ENCODE measurements at places on chromosomes 3 and 15.

GRCh38 chr15:50418041-50418583 is 6.1 kb upstream of the USP8 start:
- no peak for DNase-seq

DNA sequence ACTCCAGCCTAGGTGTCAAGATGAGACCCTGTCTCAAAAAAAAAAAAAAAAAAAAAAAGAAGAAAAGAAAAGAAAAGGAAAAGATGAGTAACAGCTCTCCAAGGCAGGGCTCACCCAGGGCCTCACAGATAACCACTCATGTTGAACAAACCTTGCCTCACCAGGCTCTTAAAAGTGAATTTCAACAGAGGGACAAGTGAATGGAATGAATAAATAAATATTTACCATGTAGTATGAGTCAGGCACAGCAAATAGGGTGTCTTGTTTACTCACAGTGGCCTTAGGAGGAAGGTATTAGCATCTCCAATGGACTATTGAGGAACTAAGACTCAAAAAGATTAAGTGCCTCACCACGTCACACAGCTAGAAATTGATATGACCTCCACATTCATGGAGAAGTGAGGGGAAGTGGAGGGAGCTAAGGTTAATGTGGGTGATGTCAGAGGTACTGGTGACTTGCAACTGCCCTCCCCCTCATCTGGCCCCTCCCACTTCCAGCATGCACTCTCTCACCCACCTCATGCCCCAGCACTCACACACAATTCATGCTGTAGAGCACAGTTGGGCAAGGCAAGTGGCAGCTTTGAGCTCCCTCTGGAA is 255.5 kb downstream of the UACA start:
- peak; percentile 68 for DNase-seq

- DNase-seq, result no peak
These were observed 41.8 kb upstream of the WDR5B start for GRCh38 chr3:122457706-122458105.

DNA sequence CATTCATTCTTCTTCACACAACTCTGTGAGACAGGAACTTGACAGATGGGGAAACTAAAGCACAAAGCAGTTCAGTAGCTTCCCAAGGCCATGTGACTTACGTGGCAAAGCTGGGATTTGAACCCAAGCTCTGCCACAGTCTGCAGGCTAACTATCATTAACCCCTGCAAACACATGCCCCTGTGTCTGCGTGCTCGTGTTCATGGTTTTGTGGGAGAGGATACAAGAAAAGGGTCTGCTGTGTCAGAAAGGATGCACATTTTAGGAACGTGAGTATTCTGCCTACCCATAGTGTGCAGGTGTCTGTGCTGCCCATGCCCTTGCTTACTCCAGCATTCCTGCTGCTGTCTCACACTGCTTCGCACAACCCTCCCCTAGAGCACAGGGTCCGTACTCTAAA is 137.0 kb downstream of the CHDH start:
- DNase-seq, result no peak

DNA sequence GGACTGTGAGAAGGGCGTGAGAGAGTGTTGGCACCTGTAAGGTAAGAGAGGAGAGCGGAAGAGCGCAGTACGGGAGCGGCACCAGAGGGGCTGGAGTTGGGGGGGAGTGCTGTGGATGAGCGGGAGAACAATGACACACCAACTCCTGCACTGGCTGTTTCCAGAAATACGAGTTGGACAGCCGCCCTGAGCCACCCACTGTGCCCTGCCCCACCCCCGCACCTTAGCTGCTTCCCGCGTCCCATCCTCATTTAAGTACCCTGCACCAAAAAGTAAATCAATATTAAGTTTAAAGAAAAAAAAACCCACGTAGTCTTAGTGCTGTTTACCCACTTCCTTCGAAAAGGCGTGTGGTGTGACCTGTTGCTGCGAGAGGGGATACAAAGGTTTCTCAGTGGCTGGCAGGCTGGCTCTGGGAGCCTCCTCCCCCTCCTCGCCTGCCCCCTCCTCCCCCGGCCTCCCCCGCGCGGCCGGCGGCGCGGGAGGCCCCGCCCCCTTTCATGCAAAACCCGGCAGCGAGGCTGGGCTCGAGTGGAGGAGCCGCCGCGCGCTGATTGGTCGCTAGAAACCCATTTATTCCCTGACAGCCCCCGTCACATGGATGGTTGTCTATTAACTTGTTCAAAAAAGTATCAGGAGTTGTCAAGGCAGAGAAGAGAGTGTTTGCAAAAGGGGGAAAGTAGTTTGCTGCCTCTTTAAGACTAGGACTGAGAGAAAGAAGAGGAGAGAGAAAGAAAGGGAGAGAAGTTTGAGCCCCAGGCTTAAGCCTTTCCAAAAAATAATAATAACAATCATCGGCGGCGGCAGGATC is at the start of gene SOX2:
SOX2 (plus strand) TSS at position 601 of the 811 bp plus-strand sequence. CDS start 436 bp downstream, outside the sequence.
- no peak for DNase-seq

- DNase-seq, result no peak
These were observed 602.6 kb downstream of the MCTP2 start for GRCh38 chr15:94834000-94834399.

- no peak for DNase-seq
These were observed 140.7 kb downstream of the MINAR1 start for GRCh38 chr15:79572691-79573404.

GRCh38 chr3:51671734-51672475 is 853 bp downstream of the TEX264 start:
- peak; percentile 49 for DNase-seq

GRCh38 chr15:85752491-85752961 is 42.2 kb downstream of the KLHL25 start:
- no peak for DNase-seq

DNA sequence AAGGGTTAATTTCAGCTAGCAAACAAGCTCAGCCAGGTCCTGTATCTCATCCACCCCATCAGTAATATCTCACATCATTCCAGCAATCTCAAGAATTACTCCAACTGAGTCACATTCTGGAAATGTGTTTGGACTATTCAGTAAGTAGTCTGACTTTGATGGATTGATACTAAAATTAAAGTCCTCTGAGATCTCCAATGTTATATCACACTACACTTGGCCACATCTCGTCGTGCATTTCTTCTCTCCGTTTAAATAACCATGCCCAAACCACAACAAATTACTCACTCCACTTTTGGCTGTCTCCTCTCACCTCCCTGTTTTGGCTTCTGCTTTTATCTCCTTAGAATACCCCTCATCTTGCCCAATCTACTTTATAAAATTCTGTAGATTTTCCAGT is 292.2 kb downstream of the PYDC2 start:
- no peak for DNase-seq

- DNase-seq, result no peak
These were observed 891.5 kb downstream of the ROBO2 start for GRCh38 chr3:77931255-77932009.

GRCh38 chr3:31879365-31879764 is 101.7 kb downstream of the OSBPL10 start:
- DNase-seq, result no peak

GRCh38 chr3:14142567-14143270 is 17.9 kb downstream of the TMEM43 start:
- peak; percentile 35 for DNase-seq

DNA sequence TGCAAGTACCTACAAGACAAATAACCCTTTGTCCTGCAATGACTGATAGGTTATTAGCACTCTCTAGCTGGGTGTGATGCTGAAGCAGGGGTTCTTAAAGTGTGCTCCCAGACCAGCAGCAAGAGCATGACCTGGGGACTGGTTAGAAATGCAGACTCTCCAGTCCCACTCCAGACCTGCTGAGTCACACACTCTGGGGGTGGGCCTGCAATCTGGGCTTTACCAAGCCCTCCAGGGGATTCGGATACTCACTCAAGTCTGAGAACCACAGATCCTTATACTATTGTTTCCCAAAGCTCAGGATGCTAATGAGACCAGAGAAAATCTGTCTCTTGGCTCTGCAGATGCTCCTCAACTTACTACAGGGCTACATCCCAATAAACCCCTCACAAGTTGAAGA is 142.1 kb upstream of the RAD18 start:
- DNase-seq, result no peak

DNA sequence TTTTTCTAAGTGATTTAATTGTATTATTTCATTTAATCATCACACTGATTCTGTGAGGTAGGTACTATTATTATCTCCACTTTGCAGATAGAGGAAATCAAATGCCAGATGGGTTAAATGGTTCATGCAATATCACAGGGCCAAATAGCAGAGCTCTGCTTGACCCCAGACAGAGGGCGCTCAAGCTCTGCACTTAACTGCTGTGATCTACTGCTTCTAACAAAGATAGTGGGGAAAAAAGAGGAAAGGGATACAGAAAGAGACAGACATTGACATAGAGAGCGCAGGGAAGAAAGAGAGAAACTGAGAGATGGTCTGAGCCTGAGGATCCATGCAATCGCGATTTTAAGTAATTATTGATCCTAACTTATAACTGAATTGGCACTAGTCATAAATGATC is 279.1 kb upstream of the THRB start:
- DNase-seq, result peak; percentile 6

DNA sequence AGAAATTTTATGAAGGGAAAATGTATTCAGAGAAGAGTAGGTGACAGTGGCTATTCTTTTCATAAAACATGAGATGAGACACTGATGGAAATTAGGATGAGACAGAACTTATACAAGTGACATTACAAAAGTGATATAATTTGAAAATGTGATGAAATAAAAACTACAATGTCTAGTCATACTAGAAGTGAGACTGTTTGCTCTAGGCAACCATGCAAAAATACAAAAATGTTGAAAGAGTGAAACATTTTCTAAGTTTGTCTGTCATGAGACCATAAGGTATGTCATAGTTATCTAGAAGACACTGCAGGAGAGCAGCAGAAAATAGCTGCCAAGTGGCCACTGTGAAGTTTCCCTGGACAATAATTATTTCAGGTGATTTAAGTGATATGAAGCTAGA is 459.5 kb downstream of the DIPK2A start:
- no peak for DNase-seq

DNA sequence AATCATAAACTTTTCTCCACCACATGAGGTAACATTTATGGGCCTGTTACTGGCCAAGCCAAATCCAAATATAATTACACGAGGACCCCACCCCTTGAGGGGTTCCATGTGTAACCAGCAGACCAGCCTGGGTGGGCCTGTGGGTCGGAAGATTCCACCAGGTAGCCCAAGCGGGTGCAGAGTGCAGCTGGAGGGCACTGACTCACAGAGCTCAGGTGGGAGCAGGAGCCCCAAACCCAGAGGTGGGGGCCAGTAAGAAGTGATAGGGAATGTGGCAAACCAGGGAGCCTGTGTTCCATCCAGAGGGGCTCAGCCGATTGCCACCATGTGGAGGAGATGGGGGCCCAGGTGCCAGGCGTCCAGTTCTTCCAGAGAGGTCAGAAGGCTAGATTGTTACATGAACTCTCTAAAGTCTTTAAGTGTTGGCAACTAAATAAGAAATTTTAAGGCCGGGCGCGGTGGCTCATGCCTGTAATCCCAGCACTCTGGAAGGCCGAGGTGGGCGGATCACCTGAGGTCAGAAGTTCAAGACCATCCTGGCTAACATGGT is 2.6 kb downstream of the GP9 start:
- no peak for DNase-seq

GRCh38 chr3:128278761-128279600 is 125.7 kb downstream of the EEFSEC start:
- no peak for DNase-seq

DNA sequence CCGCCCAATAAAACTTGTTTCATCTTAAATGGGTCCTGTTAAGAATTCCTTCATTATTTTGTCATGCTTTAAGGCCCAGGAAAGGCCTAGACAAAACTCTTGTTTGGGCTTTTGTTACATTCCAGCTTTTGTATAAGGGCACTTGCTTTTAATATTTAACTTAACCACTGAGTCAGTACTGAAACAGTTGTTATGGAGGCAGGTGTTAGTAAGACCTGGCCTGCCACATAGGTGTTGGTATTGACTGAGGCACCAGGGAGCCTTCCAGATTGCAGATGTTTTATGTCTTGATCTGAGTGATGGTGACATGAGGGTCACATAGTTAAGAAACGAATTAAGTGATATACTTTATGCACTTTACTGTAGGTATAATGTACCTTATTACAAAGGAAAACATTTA is 274.9 kb upstream of the TGFBR2 start:
- no peak for DNase-seq

- DNase-seq, result no peak
These were observed 48.3 kb downstream of the SPTSSB start for GRCh38 chr3:161322781-161323568.

DNA sequence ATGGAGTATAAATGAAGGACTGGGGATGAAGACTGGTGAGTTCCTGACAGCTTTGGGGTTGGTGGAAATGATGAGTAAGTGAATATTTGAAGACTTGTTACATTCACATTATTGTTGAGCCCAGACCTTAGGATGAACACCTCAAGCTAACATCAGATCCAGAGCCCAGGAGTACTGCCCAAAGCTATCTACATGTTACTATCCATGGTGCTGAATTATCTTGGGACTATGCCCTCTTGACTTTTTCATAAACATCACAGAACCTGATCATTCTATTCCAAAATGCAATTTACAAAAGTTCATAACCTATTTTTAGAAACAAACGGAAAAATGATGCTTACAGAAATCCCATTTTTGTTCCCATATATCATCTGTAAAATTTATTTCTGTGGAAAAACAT is 613.3 kb downstream of the TUSC7 start:
- DNase-seq, result no peak

GRCh38 chr3:146823622-146824021 is 218.5 kb upstream of the PLSCR5 start:
- DNase-seq, result no peak

- DNase-seq, result no peak
These were observed 48.4 kb downstream of the KY start for GRCh38 chr3:134602440-134602814.

GRCh38 chr3:194072097-194072428 is 63.9 kb upstream of the HES1 start:
- DNase-seq, result peak; percentile 13

GRCh38 chr15:85541744-85542143 is 161.3 kb downstream of the AKAP13 start:
- peak; percentile 15 for DNase-seq

DNA sequence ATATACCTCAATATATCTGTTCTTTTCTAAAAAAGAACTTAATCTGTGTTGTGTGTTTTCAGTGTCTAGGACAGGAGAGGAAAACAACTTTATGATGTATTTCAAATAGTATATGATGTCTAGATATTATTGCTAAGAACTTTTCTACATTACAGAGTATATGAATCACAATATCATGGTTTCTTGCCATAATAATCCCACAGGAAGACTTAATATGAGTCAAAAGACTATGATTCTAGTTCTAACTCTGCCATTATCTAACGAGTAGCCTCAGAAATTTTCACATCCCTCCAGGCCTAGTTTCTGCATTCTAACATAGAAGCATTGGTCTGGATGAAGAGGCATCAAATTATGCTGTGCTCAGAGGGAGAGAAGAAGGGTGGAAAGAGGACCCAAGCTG is 107.7 kb upstream of the SPRED1 start:
- DNase-seq, result no peak

- DNase-seq, result no peak
These were observed 445.1 kb downstream of the MECOM start for GRCh38 chr3:169218314-169218983.

GRCh38 chr3:146092230-146092629 is 68.8 kb downstream of the PLOD2 start:
- no peak for DNase-seq

DNA sequence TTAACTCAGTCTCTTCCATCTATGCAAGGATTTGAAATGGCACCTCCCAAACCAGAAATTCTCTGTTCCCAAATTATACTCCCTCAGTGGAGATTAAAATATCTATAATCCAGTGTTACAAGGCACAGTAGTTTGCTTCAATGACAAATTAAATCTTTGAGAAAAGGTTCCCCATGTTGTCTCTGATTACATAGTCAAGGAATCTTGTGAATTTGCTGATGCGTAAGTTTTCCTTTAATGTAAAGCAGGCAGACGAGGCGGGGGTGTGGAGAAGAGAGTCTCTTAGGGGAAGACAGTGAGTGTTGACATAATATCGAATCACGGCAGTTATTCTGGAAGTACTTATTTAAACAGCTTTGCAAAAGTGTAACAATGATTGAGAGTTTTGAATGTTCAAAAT is 236.4 kb upstream of the RARB start:
- no peak for DNase-seq
